ENCODE measurements at places on chromosomes 5 and 9.
A peak's percentile ranks its signal among the peaks of the same experiment; 100 is the strongest.

DNA sequence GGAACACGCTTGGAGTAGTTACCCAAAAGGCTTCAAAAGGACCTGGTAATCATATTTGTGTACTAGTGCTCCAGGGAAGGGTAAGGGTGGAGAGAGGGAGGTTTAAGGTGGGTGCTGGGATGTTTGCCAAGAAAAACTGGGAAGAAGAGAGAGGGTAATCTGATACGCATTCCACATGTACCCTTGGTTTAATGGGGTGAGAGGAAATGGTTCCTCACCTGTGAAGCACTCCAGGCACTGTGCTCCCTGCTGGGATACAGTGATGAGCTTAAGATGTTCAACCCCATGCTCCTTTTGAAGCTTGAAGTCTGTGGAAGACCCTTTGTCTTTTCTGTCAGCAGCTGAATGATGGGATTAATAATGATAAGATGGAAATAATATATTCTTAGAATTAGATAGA, 98.4 kb downstream of the COX7C start:
- H3K36me3 ChIP-seq, result no peaks in the 10 kb centered on the region
- no peak overlapping the region for H3K27ac ChIP-seq
- no peak for DNase-seq
- H3K4me3 ChIP-seq, result no peak overlapping the region
- no peaks in the 10 kb centered on the region for H3K4me1 ChIP-seq

DNA sequence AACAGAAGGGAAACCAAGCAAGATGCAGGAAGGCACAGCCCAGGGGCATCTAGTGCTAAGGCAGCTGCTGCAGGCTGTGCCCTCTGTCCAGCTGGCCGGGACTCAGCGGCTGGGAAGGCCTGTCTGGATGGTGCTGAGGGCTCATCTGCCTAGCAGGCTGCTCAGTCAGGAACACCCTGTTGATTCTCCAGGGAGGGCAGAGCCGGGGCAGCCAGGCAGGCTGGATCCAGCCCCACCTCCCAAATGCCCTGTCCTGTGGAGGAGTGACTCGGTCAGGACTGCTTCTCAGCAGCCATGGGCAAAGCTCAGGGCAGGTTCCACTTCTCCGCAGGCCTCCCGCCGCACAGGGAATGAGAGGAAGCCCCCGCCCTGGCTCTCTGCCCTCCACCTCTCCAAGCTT, 7.8 kb upstream of the LCN9 start:
- H3K4me1 ChIP-seq, result no peaks in the 10 kb centered on the region
- no peaks in the 10 kb centered on the region for H3K36me3 ChIP-seq
- H3K27me3 ChIP-seq, result peaks cover 12% of the 10 kb centered on the region
- no peak for DNase-seq
- H3K4me3 ChIP-seq, result no peak overlapping the region
- H3K27ac ChIP-seq, result no peak overlapping the region

DNA sequence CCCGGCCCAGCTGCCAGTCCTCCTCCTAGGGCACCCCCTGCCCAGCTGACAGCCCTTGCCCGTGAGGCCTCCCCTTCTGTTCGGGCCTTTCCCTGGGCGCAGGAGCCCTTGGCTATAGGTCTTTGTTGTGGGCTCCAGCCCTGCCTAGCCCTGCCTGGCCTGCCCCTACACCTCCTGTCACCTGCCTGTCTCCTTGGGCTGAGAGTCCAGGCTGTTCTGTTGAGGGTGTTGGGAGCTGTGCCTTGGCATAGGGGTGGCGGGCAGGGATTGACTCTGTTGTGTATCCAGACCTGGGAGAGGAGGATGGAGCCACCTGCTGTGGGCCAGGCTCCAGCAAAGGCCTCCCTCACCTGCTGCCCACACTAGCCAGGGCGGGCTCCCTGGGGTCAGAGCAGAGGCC, 11.6 kb downstream of the FCN2 start:
- no peak for DNase-seq
- H3K27me3 ChIP-seq, result peaks cover 19% of the 10 kb centered on the region
- peaks cover 4% of the 10 kb centered on the region for H3K4me1 ChIP-seq

DNA sequence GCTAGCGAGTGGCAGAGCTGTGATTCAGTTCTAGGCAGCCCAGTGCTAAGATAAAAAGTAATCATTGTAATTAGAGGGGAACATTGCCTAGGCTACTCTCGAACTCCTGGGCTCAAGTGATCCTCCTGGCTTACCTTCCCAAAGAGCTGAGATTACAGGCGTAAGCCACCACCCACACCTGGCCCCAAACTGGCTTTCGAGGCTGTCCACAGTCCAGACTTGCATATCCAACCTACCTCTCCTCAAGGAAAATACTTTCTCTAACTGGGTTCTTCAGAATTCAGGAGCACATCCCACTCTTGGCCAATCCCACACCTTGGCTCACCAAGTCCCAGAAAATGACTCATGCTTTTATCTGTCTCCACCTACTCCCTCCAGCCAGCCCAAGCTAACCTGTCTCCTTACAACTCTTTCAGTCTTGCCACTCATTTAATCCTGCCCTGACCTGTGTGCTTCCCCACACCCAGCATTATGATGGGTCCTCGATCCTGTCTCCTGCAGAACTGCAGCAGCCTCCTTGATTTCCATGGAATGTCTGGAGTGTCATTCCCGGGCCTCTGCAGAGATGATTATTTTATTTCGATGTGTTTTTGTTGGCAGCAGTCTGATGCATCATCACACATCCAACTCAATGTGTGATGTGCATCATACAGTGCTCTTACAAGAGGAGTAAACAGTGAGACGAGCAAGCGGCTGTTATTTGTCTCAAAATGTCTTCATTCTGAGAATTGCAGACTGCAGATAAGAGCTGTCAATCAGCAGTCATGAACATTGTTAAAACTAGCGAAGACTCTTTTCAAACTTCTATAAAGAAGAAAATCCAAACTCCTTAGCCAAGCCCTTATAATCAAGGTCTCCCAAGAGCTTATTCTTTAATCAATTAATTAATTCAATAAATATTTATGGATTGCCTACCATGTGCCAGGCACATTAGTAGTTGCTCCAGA, 167.3 kb downstream of the SEC61B start:
- H3K4me3 ChIP-seq, result no peak overlapping the region
- H3K36me3 ChIP-seq, result no peaks in the 10 kb centered on the region
- H3K4me1 ChIP-seq, result no peaks in the 10 kb centered on the region
- DNase-seq, result no peak

DNA sequence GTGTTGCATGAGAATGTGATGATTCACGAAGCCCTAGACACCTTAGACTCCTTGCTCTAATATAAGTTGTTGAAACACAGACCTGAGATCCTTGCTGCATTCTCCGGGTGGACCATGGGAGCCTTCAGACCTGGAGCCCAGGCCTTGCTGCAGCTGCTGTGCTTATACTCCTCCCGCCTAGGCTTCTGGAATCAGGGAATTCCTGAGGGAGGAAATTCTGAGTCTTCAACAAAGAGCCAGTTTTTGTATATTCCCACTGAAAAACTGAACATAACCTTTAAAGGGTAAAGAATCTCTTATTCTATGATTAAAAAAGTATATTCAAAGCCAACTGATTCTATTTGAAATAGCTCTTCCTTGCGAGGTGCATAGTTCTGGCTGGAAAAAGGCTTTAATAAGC, 245.1 kb upstream of the ELAVL2 start:
- no peak overlapping the region for H3K27ac ChIP-seq
- no peaks in the 10 kb centered on the region for H3K36me3 ChIP-seq
- H3K4me1 ChIP-seq, result no peaks in the 10 kb centered on the region

- H3K4me1 ChIP-seq, result no peaks in the 10 kb centered on the region
- peaks cover 12% of the 10 kb centered on the region for H3K27me3 ChIP-seq
- no peaks in the 10 kb centered on the region for H3K36me3 ChIP-seq
Observed at GRCh38 chr9:77957652-77958051, 74.0 kb downstream of the GNAQ start.

DNA sequence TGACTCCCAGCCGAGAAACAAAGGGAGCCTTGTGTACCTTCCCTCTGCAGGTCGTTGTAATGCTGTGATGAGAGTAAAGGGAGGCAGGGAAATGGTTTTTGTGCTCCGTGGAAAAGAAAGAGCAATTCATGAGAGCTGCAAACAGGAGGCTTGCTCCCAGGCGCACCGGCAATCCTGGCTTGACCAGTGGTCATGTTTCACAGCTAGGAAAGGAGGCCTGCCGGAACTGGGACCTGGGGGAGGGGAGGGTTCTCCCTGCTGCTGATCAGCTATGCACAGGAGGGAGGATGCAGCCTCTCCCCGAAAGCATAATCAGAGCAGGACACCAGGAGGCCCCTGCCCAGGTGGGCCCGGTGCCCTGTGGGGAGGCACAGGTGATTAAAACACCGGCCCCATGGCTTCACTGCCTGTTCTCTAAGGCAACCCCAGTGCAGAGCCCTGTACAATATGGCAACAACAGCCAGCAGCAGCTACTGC, 131.3 kb downstream of the ZDHHC21 start:
- H3K4me3 ChIP-seq, result no peak overlapping the region
- H3K27me3 ChIP-seq, result no peaks in the 10 kb centered on the region
- peaks cover 5% of the 10 kb centered on the region for H3K36me3 ChIP-seq
- H3K27ac ChIP-seq, result no peak overlapping the region
- no peaks in the 10 kb centered on the region for H3K4me1 ChIP-seq
- no peak for DNase-seq

DNA sequence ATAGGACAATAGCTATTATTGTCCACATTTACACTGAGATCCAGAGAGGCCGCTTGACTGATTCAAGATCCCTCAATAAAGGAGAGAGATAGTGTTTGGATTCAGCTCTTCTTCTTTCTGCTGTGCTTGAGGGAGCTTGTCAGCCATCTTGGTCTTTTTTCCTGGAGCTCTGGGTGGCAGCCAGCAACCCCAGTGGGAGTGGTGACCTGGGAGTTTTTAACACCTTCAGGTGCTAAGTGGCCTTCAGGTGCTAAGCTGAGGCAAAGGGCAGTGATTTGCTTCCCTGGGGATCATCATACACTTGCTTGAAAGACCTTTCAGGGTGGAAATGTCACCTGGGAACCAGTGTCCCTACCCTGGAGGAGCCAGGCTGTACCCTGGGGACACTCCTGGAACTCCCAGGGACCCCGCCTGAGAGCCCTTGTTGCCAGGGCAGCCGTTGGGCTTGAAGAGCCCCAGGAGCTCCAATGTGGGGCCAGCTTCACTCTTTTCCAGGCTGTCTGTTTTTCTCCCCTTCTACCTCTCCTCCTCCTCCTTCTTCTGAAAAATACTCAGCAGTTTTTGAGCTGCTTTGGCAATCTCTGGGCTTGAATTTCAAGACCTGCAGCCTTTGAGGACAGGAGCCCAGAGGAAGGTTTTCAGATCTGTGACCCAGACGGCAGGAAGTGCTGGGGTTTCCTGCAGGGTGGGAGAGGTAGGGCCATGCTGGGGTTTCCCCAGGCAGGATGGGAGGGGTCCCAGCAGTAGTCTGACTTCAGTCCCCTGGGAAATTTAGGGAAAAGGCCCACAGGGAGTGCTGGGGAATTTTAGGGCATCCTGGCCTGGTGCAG, 59.7 kb downstream of the FGF18 start:
- peaks cover 19% of the 10 kb centered on the region for H3K27me3 ChIP-seq
- H3K27ac ChIP-seq, result no peak overlapping the region
- H3K4me3 ChIP-seq, result no peak overlapping the region
- no peak for DNase-seq

GRCh38 chr9:115210699-115211098, 92.7 kb upstream of the TNC start:
- no peak overlapping the region for H3K27ac ChIP-seq
- no peaks in the 10 kb centered on the region for H3K36me3 ChIP-seq
- H3K4me1 ChIP-seq, result peaks cover 37% of the 10 kb centered on the region
- H3K4me3 ChIP-seq, result no peak overlapping the region
- no peak for DNase-seq

DNA sequence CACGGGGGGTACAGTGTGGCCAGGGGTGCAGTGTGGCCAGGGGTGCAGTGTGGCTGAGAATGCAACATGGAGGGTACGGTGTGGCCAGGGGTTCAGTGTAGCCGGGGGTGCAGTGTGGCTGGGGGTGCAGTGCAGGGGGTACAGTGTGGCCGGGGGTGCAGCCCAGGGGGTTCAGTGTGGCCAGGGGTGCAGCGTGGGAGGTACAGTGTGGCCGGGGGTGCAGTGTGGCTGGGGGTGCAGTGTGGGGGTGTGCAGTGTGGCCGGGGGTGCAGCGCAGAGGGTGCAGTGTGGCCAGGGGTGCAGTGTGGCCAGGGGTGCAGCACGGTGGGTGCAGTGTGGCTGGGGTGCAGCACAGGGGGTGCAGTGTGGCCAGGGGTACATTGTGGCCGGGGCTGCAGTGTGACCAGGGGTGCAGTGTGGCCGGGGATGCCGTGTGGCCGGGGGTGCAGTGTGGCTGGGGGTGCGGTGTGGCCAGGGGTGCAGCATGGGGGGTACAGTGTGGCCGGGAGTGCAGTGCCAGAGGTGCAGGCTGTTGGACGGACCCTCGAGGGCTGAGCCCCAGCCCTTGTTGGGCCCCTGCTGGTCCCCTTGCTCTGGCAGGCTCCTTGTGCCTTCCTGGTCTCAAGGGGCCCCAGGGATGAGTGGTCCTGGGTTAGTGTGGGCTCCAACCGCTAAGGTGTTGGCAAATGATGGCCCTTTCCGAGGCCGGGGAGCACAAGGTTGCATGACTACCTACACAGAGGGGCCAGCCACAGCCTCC, 17.9 kb downstream of the TPPP start:
- H3K4me1 ChIP-seq, result peaks cover 13% of the 10 kb centered on the region
- H3K36me3 ChIP-seq, result no peaks in the 10 kb centered on the region
- H3K4me3 ChIP-seq, result no peak overlapping the region
- DNase-seq, result no peak
- no peak overlapping the region for H3K27ac ChIP-seq

DNA sequence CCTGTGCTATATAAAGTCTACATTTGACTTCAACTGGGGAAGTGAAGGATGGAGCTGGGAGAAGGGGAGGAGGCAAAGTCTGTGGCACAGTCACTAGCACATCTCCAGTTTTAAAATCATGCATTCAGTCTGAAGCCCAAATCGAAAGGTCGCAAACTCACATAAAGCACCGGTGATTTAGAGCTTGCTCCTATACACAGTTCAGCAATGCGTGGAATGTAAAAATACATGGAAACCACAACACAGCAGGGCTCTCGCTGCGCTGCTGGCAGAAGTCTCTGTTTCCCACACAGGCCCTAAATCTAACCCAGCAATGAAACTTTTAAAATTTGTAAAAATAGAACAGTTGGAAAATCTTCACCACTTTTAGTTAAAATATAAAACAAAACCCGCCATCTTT, 68.2 kb downstream of the EBF1 start:
- H3K4me3 ChIP-seq, result peak overlapping the region; percentile 82
- peaks cover 21% of the 10 kb centered on the region for H3K36me3 ChIP-seq
- H3K27ac ChIP-seq, result peak overlapping the region; percentile 84
- H3K4me1 ChIP-seq, result peaks cover 57% of the 10 kb centered on the region
- no peaks in the 10 kb centered on the region for H3K27me3 ChIP-seq
- DNase-seq, result no peak

GRCh38 chr5:74179179-74179578, 461.3 kb downstream of the ENC1 start:
- H3K27ac ChIP-seq, result no peak overlapping the region
- H3K36me3 ChIP-seq, result no peaks in the 10 kb centered on the region
- no peaks in the 10 kb centered on the region for H3K4me1 ChIP-seq
- no peak overlapping the region for H3K4me3 ChIP-seq
- DNase-seq, result no peak

GRCh38 chr9:15977438-15977837, 424.6 kb downstream of the CCDC171 start:
- no peaks in the 10 kb centered on the region for H3K4me1 ChIP-seq
- no peak for DNase-seq
- no peak overlapping the region for H3K27ac ChIP-seq
- peaks cover 1% of the 10 kb centered on the region for H3K27me3 ChIP-seq
- no peaks in the 10 kb centered on the region for H3K36me3 ChIP-seq
- no peak overlapping the region for H3K4me3 ChIP-seq

Measured in memory B cell (primary cell).